ENCODE measurements at places on chromosomes 1 and 21.
A peak's percentile ranks its signal among the peaks of the same experiment; 100 is the strongest.

DNA sequence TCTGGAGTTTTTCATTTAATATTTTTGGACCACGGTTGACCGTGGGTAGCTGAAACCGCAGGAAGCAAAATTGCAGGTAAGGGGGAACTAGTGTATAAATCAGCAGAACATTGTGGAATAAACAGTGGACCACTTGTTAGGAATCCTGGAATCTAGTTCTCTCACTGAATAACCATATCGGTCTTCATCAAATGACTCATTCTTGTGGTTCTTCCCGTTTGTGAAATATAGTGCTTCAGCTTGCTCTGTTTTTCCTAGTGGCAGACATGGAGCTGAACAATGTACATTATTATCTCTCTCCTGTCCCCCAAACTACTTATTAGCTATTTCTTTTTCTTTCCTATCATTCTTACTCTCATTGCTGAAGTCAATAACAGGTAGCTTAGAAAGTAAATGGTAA lies 61.9 kb downstream of the HSPA13 start:
- peak; percentile 34 for DNase-seq

DNA sequence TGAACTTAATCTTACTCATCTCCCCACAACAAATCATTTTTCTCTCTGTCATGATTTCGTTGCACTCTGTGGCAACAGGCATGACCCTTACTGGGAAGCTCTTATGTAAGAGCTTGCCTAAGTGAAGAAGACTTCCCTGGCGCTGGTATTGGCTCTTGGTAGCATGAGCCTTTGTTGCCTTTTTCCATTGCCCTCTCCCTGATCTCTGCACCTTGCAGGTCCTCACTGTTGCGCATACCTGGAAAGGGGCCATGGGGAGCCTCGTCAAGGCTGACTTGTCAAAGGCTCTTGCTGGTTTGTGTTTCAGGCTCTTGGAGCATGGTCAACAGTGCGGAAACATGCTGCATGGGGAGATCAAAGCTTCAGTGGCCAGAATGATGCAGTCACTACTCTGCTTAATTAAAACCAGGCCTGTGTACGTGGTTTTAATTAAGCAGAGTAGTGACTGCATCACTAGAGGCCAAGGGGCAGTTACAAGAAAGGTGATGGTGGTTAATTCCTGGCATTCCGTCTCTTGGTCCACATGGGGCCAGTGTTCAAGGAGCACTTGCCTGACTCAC lies 141.3 kb downstream of the SPATA46 start:
- peak; percentile 77 for DNase-seq

DNA sequence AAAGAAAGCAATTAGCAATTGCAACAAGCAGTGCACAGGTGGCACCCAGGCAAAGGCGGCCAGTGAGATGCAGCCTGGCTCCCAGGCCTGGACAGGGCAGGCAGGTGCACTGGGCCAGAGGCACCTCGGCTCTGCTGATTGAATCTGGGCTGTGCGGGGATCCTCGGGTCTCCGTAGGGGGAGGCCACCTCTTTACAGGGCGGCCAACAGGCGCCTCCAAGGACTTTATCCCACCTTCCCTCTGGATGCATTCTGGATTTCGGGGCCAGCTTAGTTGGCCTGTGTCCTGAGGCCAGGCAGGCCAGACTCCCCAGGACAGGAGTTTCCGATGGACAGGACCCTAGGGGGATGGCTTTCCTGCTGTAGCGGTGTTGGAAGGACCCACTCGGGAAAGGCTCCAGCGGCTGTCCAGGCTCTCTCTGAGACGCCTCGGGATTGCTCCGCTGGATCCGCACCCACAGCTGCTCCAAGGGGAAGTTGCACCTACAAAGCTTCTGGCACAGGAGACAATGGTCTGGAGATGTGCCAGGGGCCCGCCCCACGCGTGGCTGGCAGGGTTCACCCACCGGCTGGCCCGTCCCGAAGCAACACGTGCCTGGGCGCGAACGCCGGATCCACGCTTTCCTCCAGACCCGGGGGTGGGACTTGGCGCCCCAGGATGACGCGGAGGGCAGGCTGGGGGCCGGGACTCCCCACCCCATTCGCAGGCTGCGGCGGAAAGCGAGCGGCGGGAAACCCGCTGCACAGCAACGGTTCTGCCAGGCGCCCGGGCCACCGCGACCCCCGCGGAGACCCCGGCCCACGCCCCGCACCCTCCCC lies 810 bp downstream of the SLC19A1 start:
- peak; percentile 64 for DNase-seq

GRCh38 chr1:54274448-54274847 lies 74.5 kb downstream of the MRPL37 start:
- no peak for DNase-seq

- no peak for DNase-seq
Measured at GRCh38 chr21:27388825-27389224, 421.9 kb upstream of the ADAMTS5 start.

DNA sequence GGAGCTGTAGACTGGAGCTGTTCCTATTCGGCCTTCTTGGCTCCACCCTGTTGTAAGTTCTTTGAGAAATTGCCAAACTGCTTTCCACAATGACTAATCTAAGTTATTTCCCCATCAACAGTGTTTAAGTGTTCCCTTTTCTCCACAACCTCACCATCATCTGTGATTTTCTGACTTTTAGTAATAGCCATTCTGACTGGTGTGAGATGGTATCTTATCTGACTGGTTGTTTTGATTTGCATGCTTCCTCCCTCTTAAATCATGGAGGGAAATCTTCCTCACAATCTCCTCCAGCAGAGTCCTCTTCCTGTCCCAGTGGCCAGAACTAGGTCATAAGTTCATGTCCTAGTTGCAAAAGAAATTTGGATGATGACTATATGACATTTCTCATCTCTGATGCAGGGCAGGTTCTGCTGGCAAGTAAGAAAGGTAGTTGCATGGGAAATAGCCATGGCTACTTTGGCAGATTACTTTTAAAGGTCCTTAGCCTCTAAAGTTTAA lies 294.0 kb downstream of the LRRC40 start:
- peak; percentile 95 for DNase-seq

- DNase-seq, result peak; percentile 25
Measured at GRCh38 chr1:172977296-172978017, 73.3 kb downstream of the TNFSF18 start.

DNA sequence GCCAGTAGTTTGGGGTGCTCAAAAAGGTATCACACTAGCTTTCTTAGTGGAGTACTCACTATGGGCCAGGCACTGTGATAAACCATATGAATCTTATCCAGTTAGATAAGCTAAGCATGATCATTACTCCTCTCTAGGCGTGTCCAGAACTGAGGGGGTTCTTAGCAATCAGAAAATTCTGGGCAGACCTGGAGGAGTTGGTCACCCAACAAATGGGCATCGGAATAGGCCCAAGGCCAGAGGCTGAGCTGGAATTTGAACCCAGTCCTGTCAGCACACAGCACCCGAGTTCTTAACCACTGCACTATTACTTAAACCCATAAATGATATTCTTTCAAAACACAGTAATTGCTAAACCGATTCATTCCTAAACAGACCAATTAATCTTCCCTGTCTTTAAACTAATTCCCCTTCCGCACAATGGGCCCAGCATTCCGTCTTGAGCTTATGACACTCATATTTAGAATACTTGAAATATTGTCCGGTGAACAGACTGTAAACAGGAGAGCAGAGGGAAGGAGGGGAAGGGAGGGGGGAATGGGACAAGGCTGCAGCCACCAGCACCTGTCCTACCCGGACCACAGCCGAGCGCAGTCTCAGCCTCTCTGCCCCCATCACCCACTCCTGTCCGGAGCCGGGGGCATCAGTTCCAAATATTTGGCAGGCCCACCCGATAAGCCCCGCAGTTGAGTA lies 113.0 kb upstream of the GADD45A start:
- DNase-seq, result no peak

- DNase-seq, result no peak
Measured at GRCh38 chr1:38744452-38745350, 114.9 kb downstream of the RRAGC start.

DNA sequence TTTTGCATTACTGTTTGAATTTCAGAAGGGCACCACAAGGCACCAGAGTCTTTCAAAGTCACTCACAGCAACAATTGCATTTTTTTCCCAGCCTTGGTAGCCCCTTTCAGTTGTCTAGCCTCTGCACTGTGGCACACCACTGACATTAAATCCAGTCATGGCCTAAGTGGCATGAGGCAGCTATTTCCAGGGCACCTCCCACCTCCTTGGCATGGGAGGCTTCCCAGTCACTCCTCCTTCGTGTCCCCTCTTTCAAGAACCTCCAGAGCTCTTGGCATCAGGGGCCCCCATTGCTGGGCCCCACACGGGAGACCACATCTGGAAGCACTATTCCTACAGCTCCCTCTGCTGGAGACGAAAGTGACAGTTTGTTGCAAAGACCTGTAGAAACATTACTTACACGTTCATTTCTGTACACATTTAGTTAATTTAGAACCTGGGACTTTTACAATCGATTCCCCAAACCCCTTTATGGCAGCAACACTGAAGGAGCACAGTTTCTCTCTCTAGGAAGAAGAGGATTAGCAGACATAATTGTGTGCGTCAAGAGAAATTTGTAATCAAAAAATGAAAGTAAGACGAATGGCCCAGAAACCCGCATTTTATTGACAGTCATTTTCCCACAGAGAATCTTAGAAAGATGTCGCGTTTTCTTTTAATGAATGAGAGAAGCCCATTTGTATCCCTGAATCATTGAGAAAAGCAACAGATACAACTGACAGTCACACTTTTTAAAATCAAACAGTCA lies 5.7 kb upstream of the CHD5 start:
- DNase-seq, result peak; percentile 54

- DNase-seq, result peak; percentile 21
Measured at GRCh38 chr1:44077421-44077820, 41.2 kb upstream of the KLF17 start.
